ENCODE measurements at places on chromosomes 3 and 15.
A peak's percentile ranks its signal among the peaks of the same experiment; 100 is the strongest.

GRCh38 chr15:43794269-43795037 lies 2.3 kb downstream of the SERF2 start:
- no peak for DNase-seq

- DNase-seq: no peak
Measured at GRCh38 chr3:33372218-33373081, 67.8 kb downstream of the UBP1 start.

DNA sequence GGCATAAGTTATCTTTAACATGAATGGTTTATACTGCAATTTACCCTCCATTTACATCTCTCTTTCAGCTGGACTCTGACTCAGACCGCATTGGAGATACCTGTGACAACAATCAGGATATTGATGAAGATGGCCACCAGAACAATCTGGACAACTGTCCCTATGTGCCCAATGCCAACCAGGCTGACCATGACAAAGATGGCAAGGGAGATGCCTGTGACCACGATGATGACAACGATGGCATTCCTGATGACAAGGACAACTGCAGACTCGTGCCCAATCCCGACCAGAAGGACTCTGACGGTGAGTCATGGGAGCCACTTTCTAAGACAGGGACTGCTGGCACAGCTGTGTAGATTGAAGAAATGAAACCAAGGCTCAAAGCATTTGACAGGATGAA lies 11.6 kb downstream of the THBS1 start:
- no peak for DNase-seq

GRCh38 chr3:18307529-18307928 lies 117.6 kb downstream of the SATB1 start:
- no peak for DNase-seq

GRCh38 chr3:108053067-108053466 lies 37.8 kb downstream of the CD47 start:
- no peak for DNase-seq

GRCh38 chr15:45790325-45790943 lies 155.6 kb downstream of the SQOR start:
- DNase-seq: peak; percentile 4

DNA sequence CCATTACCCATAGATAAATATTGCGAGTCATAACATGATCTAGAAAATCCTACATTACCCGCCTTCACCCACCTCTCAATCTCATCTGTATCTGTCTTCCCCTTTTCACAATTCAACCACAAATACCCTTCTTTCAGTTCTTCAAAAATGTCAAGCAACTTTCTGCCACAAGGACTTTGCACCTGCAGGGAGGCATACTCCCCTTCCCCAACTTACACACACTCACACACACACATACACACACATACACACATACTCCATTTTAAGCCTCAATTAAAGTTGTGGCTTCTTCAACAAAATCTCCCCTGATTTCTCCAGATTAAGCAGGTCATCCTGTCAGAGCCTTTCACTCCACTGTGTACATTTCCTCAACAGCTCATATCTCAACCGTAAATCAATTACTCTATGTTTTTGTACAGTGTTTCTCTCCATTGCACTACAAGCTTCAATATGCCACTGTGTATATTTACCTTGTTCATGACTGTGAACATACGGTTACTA lies 33.1 kb upstream of the CCDC50 start:
- DNase-seq: no peak

GRCh38 chr3:31009881-31010280 lies 115.4 kb upstream of the GADL1 start:
- DNase-seq: no peak

GRCh38 chr3:181265750-181266333 lies 276.3 kb upstream of the DNAJC19 start:
- no peak for DNase-seq
